ENCODE measurements at places on chromosomes 3 and 15.
A peak's percentile ranks its signal among the peaks of the same experiment; 100 is the strongest.

- no peak for DNase-seq
Observed at GRCh38 chr3:135448520-135448919, 517.0 kb upstream of the PPP2R3A start.

- no peak for DNase-seq
Observed at GRCh38 chr3:53225181-53225580, 30.6 kb downstream of the TKT start.

- no peak for DNase-seq
Observed at GRCh38 chr15:63905558-63906265, 72.0 kb upstream of the HERC1 start.

GRCh38 chr15:94439158-94439557, 207.8 kb downstream of the MCTP2 start:
- DNase-seq: no peak

GRCh38 chr15:74053941-74054529, 28.3 kb downstream of the GOLGA6A start:
- DNase-seq: peak; percentile 54

GRCh38 chr3:43770426-43771103, 79.8 kb downstream of the ABHD5 start:
- DNase-seq: no peak

DNA sequence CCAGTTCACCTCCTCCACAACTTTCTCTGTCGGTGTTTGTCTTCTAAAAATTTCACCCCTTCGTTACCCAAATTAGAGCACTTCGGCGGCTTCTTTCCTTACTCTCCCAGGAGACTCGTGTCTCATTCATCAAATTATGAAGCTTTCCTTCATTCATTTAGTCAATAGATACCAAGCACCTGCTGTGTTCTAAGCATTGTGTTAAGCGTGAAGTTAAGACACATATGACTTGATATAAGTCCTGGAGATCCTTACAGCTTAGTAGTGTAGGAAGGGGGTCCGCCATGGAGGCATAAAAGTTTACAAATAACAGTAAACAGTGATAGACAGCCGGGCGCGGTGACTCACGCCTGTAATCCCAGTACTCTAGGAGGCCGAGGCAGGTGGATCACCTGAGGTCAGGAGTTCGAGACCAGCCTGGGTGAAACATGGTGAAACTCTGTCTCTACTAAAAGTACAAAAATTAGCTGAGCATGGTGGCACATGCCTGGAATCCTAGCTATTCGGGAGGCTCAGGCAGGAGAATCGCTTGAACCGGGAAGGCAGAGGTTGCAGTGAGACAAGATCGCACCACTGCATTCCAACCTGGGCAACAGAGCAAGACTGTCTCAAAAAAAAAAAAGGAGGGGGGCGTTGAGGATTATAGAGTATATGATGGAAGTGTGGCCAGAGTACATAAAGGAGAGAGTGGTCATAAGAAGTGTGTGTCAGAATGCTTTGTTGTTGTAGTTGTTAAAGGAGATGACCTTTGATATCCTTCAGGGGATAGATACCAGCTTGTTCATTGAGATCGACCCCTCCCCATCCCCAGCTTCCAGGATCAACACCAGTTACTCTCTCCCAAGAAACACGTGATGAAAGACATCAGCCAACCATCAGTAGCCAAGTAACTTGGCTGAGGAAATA, 744 bp upstream of the CCDC32 start:
- DNase-seq: no peak

DNA sequence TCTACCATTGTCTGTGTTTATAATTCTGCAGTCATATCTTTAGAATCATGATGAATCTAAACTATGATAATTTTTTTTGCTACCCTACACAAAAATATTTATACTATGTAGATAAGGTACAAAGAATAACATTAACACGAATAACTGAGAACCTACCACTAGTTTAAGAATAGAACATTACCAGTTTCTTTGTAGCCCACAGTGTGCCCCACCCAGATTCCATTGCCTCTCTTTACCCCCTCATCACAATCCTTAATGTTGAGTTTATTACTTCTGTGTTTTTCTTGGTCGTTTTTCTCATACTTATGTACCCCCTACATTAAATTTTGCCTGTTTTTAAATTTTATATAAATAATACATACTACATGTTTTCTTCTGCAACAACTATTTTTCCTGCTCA, 140.5 kb downstream of the BBX start:
- no peak for DNase-seq

- no peak for DNase-seq
Observed at GRCh38 chr3:380801-381200, 184.2 kb downstream of the CHL1 start.

- no peak for DNase-seq
Observed at GRCh38 chr3:101244212-101244575, 76.2 kb downstream of the IMPG2 start.

GRCh38 chr3:38171622-38172021, 6.3 kb downstream of the OXSR1 start:
- no peak for DNase-seq

GRCh38 chr3:11155341-11156025, 1.2 kb downstream of the HRH1 start:
- DNase-seq: no peak

- no peak for DNase-seq
Observed at GRCh38 chr15:62390791-62391640, 225.9 kb upstream of the C2CD4B start.

DNA sequence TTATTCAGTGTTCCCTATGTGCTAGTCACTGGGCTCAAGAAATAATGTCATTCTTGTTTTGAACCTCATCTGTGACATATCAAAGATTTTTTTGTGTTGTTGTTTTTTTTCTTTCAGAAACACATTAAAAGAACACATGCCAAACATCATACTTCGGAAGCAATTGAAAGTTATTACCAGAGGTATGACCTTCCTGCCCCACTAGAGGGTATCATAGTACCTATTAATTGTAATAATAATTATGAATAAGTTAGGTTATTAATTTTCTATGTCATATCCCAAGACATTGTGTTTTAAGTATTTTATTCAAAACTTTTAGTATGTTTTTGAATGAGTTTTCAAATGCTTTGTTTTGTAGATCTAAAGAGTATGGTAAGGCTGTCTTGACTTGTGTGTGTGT, 65.7 kb downstream of the CDIN1 start:
- DNase-seq: no peak

- DNase-seq: no peak
Observed at GRCh38 chr3:39209329-39209970, 17.1 kb upstream of the XIRP1 start.

GRCh38 chr3:7385635-7386034, 524.7 kb downstream of the GRM7 start:
- DNase-seq: no peak

GRCh38 chr15:51363383-51363782, 21.9 kb downstream of the GLDN start:
- DNase-seq: no peak

Measured in stimulated activated CD4-positive, alpha-beta T cell treated with anti-CD3 and anti-CD28 coated beads, Interleukin-15, amount 100 ng/mL, for 1 hour (primary cell).